ENCODE measurements at places on chromosomes 2 and 18.
A peak's percentile ranks its signal among the peaks of the same experiment; 100 is the strongest.

DNA sequence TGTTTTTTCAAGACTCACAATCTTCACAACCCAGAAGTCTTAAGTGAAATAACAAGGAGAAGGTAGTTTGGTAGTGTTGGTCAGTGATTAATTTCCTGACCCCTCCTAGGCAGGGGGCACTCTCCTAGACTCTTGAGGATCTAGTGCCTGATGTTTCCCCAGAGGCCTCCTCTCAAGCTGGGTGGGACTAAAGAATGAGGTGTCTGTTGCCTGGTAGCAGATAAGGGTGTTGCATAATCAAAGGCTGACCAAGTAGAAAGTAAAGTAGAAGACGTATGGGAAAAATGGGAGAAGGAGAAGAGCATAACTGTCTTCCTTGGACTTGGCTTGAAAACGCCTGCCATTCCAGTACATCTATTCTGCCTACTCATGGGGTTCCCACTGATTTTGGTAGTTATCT, 37.8 kb downstream of the VIT start:
- no peak for DNase-seq

- DNase-seq = peak; percentile 62
These were observed 1.1 kb upstream of the FARP2 start for GRCh38 chr2:241354668-241355658.

- no peak for DNase-seq
These were observed 28.0 kb upstream of the NPAS2 start for GRCh38 chr2:100791936-100792308.

DNA sequence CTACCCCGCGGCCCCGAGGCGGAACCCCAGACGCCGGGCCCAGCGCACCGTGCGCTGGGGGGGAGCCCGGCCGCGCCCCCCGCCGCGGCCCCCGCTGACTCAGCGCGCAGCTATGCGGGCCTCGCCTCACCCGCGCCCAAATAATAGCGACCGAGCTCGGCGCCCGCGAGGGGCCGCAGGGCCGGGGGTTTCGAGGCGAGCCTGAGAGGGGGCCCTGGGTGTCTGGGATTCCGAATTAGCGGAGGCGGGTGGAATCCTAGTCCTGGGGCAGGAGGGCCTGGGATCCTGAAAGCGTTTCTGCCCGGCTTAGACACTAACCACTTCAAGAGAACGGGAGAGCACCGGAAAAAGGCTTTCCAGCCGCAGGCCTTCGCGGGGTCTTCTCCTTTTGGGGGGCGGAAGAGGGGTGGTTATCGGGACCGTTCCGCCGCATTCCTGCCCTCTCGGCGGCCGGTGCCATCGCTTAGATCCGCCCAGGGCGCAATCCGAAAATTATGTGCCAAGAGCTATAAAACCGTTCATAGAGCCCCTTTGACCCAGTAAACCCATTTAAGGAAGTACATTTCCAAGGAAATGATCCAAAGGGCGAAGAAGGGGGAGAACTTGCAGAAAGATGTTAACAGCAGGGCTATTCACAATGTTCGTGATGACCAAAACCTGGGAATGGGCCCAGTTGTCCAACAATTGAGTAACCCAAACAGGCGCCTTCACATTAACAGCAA, 681 bp upstream of the ROCK2 start:
- no peak for DNase-seq

DNA sequence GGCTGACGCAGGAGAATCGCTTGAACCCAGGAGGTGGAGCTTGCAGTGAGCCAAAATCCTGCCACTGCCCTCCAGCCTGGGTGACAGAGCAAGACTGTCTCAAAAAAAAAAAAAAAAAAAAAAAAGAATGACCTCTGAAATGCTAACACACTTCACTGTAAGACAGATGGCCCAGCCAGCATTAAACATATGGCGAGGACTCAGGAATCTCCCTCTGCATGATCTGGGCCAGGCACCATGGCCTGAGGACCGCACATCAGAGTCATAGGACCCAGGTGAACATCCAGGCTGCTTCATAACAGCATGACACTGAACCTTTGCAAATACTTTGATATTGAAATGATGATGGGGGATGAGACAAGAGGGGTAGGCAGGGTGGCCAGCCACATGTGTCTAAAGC, 56.1 kb upstream of the DNMT3A start:
- DNase-seq = no peak

DNA sequence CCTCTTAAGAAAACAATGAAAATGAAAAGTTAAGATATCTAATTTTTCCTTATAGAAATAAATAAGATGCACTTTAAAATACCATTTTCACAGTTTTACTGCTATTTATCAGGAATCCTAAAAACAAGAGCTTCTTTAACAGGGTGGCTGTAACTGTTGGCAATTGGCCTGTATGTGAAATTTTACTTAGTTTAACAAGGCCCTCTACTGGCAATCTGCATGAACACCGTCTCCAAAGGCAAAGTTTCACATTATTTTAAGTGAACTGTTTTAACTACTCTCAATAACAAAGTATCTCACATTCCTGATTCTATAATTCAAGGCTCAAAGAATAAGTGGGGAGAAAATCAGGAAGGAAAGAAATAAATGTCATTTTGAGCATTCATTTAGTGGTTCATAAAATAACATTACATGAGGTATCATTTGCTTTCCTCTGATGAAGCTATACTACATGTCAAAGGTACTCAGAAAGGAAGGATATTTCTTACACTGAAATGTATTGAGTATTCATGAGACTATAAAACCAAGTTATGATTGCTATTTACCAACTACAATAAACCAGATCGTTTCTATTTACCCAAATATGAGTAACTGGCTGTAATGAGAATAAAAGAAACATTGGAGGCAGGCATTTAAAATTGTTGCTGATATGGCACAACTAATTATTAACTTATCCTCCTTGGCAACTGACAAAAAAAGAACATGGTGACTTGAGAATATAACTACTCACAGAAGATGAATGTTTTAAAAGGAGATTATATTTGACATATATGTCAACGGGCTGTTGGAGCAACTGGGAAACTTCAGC, 7.0 kb downstream of the NCKAP5 start:
- DNase-seq = peak; percentile 24

- no peak for DNase-seq
These were observed 33.7 kb upstream of the COL5A2 start for GRCh38 chr2:189213250-189213649.

- no peak for DNase-seq
These were observed 88.2 kb downstream of the PLB1 start for GRCh38 chr2:28583899-28584553.

- DNase-seq = no peak
These were observed 290.5 kb downstream of the GULP1 start for GRCh38 chr2:188582211-188582610.

DNA sequence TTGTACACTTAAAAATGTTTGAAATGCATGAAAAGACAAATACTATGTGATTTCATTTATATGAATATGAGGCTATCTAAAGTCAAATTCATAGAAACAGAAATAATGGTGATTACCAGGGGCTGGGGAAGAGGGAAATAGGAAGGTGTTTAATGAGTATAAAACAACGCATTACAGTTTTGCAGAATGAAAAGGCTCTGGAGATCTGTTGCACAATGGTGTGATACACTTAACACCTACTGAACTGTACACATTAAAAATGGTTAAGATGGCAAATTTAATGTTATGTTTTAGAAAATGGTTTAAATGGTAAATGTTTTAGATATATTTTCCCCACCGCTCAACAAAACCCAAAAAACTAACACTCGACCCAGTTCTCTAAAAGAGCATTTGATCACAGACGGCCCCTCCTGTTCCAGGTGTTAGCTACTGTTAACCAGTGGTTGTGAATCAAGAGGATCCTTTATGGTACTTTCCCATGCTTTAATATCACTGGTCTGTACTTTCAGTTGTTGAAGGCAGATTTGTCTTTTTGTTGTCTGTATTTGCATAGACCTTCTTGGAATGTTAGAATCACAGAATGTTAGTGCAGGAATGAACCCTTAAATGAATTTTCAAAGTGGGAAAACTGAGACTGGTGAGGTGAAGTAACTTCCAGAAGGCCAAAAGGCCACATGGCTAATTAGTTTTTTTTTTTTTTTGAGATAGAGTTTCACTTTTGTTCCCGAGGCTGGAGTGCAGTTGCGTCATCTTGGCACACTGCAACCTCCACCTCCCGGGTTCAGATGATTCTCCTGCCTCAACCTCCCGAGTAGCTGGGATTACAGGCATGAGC, 10.2 kb downstream of the RAB10 start:
- DNase-seq = peak; percentile 45

GRCh38 chr18:63867368-63868125, 20.0 kb upstream of the SERPINB2 start:
- DNase-seq = no peak

DNA sequence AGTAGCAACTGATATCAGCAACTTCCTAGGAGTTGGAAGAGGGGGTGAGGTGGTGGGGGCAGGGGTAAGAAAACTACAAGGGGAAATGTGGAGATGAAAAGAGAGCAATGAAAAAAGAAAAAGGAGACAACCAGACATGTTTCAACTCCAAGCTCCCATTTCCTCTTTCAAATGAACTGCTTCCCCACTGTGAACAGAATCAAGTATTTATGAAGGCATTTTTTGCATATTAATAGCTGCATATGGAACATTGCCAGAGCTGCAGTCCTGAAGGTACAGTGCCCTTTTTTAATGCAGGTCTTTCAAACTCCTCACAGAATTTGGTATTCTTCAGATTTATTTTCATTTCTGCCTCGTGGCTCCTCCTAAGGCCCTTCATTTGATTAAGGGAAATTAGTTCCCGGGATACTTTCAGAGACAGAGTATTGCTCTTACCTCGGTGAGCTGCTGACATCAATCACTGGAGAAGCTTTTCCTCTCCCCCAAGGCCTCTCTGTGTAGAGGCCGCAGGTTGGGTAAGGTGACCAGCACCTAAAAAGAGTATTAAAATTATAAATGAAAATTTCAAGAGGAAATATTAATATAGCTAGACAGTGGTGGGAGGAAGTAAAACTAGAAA, 68.4 kb downstream of the KIAA2012 start:
- DNase-seq = no peak
